ENCODE measurements at places on chromosomes 1 and 21.

GRCh38 chr1:165144757-165145397 lies 211.6 kb downstream of the LMX1A start:
- DNase-seq = no peak

- no peak for DNase-seq
These were observed 24.1 kb upstream of the THRAP3 start for GRCh38 chr1:36199934-36200741.

DNA sequence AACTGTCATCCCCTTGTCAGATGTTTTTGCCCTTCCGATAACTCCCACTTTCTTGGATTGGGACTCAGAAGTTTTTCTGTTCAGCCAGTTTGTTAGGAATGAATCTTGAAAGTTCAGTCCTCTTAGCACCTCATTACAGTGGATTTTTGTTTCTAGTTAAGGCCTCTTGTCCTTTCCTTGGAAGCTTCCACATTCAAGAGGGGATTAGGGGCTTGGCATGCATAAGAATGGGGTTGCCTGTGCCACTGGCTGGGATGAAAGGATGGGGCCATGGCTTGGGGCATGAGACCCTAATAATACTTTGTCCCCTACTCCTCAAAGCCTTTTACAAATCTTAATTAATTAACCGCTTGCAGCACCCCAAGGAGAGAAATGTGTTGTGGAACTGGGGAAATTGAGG lies 2.4 kb upstream of the DHDDS start:
- DNase-seq = no peak

- DNase-seq = no peak
These were observed 125.9 kb downstream of the RHOU start for GRCh38 chr1:228860911-228861831.

- DNase-seq = no peak
These were observed 338.9 kb upstream of the PRMT6 start for GRCh38 chr1:106717591-106717990.

GRCh38 chr1:201761178-201761577 lies 67.8 kb upstream of the IPO9 start:
- no peak for DNase-seq

GRCh38 chr1:236124965-236125364 lies 17.4 kb upstream of the GPR137B start:
- DNase-seq = no peak

GRCh38 chr1:143748906-143749305 lies 222.9 kb downstream of the FAM72C start:
- no peak for DNase-seq

All from stimulated activated CD8-positive, alpha-beta memory T cell treated with anti-CD3 and anti-CD28 coated beads, Interleukin-12 subunit alpha, Interleukin-12 subunit beta, amount 100 ng/mL, for 4 hours (primary cell).